ENCODE measurements at places on chromosomes 13 and 19.

GRCh38 chr19:15417699-15418098 is 1.1 kb downstream of the AKAP8L start:
- no peak for DNase-seq

DNA sequence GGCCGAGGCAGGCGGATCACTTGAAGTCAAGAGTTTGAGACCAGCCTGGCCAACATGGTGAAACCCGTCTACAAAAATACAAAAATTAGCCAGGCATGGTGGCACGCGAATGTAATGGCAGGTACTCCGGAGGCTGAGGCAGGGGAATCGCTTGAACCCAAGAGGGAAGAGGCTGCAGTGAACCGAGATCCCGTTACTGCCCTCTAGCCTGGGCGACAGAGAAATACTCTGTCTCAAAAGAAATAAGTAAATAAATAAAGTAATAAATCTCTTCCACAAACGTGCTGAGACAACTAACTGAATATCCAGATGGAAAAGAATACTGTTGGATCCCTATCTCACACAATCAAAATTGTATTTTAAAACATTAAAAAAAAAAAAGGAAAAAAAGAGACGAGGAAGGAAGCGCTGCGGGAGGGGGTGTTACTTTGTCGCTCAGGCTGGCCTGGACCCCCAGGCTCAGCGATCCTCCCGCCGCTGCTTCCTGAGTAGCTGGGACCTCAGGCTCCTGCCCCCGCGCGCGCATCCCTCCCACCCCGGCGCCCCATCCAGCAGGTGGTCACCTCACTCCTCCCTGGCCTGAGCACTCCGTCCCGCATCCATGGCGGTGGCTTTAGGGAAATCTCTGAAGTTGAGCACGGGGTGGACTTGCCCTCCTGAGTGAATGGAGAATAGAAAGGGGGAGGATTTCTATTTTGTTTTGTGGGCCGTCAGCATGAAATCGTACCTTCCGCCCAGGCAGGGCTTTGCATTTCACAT is 628 bp upstream of the ZNF813 start:
- DNase-seq, result no peak

GRCh38 chr19:49057636-49058234 is at the start of gene CGB7:
TSS of gene CGB7 (minus strand) at chr19:49057749. CDS start at chr19:49055375, 2,374 bp downstream.
- no peak for DNase-seq

DNA sequence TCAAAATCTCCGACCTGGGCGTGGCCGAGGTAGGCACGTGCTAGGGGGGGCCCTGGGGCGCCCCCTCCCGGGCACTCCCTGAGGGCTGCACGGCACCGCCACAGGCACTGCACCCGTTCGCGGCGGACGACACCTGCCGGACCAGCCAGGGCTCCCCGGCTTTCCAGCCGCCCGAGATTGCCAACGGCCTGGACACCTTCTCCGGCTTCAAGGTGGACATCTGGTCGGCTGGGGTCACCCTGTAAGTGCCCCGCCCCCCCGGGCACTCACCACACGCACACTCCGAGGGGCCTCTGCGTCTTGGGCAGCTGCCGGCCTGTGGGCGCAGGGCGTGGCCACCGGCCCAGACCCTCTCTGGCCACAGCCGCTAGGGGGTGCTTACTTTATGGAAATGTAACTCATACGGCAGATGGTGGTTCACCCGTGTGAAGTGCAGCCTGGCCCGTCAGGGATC is 14.9 kb downstream of the STK11 start:
- no peak for DNase-seq

DNA sequence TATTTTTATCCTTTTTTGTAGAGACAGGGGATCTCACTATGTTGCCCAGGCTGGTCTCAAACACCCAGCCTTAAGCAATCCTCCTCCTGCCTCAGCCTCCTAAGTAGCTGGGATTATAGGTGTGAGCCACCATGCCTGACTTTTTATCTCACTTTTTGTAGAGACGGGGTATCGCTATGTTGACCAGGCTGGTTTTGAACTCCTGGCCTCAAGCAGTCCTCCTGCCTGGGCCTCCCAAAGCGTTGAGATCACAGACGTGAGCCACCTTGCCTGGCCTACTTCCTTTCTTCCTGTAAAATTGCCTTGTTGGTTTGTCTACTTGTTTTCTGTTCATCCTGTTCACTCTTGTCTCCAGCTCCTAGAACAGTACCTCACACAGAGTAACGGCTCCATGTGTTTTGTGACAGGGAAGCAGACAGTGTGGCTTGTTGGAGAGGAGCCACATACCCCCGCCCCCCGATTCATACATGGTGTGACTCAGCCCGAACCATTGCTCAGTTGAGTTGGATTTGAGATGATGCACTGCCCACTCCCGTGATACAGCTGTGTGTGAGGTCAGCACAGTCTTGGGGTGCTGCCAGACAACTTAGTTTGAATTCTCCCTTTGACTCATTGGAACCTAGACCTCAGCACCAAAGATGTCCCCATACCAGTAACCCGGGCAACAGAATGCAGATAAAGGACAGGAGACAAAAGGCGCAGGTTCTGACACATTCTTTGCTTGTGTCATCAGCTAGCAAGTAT is 34.2 kb downstream of the GPR42 start:
- no peak for DNase-seq

DNA sequence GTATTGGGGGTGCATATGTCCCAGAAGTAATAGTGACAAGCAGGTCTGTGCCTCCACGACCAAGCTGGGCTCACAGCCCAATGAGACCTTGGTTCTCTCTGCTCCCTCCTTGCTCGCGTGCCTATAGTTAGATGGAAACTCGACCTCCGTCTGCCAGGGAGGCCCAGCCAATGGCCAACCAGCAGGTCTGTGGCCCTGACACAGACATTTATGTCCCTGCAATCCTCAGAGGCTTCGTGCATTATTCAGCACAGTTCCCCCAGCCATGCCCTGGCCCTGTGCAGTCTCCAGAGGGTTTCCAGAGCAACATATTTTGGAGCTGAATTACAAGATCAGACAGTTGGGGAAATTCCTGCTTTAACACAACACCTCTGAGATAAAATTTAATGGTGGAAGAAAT is 105.1 kb downstream of the UQCRFS1 start:
- DNase-seq, result no peak

GRCh38 chr19:29428071-29428470 is 97.7 kb upstream of the VSTM2B start:
- DNase-seq, result no peak

GRCh38 chr13:25881136-25881926 is 170.5 kb downstream of the SHISA2 start:
- no peak for DNase-seq

GRCh38 chr13:26487781-26488180 is 69.7 kb upstream of the WASF3 start:
- no peak for DNase-seq

GRCh38 chr13:112852392-112852791 is 116.6 kb upstream of the MCF2L start:
- DNase-seq, result no peak

DNA sequence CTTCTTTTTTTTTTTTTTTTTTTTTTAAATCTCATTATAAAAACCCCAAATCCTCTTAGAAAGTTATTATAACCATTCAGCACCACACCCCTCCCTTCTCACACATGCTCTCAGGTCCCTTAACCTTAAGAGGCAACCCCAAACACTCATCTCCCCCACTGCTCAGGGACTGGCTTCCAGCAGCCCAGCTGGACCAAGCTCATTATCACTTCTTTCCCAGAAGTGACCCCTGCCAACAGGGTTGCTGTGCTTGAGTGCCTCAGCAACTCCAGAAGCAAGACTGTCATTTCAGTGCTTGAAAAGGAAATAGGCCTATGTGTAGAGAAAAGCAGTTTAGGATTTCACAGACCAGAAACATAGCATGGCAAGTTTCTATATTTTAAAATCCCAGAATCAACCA is 84.3 kb downstream of the SLAIN1 start:
- no peak for DNase-seq

GRCh38 chr13:67538906-67539305 is 308.8 kb upstream of the PCDH9 start:
- DNase-seq, result no peak

DNA sequence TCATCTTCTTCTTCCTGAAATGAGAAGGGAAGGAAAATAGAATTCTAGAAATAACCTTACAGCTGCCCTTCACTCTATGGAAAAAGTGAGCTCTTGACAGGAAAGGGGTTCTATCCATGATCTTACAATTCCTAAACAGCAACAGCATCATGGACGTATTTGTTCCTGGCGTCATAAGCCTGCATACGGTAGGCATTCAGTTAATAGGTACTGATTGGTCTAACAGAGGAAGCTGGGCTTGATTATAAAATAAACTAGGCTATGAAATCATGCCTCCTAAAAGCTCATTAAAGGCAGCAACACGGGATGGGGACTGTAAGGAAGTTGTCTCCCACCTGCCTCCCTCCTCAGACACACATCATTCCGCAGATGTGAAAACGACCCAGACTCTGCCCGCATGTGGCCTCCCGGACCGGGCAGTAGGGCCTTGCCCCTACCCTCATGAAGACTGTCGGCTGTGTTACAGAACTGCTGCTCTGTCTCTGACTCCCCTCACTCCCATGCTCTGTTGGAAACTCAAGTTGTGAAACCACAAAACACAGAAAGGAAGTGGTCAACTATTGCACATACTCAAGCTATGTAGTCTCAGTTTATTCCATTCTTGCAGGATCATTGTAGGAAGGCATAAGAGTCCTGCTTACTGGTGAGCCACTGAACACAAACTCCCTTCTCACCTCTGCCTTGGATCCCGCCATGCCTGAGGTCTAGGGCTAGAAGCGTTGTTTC is 129.8 kb downstream of the DLEU7 start:
- DNase-seq, result no peak

DNA sequence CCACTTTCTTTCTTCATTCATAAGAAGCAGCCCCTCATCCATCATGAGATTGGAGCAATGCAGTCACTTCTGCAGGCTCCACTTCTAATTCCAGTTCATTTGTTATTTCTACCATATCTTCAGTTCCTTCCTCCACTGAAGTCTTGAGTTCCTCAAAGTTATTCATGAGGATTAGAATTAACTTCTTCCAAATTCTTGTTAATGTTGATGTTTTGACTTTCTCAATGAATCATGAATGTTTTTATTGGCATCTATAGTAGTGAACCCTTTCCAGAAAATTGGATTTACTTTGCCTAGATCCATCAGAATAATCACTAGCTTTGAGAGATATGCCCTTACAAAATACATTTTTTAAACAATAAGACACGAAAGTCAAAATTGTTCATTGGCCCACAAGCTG is 2567.7 kb upstream of the PCDH20 start:
- DNase-seq, result no peak

DNA sequence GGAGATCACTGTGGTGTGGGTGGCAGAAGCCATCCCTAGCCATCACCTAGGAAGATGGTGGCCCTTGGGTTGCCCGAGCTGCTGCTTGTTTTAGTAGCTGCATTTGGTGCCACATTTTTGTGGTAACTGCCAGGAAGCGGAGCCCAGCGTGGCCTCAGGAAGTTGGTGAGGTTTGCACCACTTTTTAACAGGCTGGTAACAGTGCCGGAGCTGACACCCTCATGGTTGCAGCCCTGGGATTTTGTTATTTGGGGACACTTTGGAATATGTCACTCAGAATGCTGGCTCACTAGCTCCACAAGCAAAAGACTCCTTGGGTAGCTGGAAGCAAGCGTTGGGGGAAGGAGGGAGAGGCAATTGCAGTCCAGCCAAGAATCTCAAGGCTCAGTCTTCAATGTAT is 22.1 kb downstream of the ACTN4 start:
- DNase-seq, result no peak

DNA sequence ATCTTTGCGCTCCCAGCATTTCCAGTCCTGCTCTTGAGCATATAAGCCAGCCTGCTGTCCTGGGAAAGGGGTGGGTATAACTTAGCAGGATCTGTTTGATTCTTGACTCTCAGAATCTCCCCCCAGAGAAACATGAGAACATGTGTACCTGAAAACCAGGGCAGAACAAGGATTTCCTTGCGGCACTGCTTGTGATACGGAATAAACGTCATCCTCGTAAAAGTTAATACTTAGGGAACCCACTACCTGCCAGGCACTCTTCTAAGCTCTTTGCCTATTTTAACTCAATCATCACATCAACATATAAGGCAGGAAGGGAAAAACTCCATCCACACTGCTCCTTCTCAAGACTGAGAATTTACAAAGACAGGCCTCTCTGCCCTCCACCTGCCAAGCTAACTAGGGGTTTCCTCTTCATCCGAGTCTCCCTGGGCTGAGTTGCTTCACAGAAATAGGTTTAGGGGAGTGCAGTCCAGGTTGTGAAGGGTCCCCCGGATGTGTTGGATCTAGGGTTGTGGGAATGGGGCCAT is 1.1 kb downstream of the ZNF653 start:
- DNase-seq, result no peak

DNA sequence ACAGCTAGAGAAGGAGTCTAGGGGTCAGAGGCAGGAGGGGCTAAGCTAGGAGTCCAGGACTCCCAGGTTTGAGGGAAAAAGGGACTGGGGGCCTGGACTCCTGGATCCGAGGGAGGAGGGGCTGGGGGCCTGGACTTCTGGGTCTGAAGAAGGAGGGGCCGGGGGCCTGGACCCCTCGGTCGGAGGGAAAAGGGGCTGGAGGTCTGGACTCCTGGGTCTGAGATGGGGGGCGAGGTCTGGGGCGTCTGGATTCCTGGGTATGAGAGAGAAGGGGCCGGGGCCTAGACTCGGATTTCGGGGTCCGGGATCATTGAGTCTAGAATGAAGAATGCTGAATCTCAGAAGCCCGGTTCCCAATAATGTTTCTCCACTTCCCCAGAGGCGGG is 18.5 kb downstream of the BRSK1 start:
- no peak for DNase-seq

DNA sequence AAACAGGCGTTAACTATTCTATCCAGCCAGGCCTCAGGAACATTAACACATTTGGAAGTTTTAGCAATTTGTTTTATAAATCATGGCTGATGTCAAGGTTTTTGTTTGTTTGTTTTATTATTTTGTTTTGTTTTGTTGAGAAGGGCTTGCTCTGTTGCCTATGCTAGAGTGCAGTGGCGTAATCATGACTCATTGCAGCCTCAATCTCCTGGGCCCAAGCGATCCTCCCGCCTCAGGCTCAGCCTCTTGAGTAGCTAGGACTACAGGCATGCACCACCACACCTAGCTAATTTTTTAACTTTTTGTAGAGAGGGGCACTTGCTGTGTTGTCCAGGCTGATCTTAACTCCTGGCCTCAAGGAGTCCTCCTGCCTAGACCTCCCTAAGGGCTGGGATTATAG is 28.3 kb downstream of the NUP58 start:
- no peak for DNase-seq

DNA sequence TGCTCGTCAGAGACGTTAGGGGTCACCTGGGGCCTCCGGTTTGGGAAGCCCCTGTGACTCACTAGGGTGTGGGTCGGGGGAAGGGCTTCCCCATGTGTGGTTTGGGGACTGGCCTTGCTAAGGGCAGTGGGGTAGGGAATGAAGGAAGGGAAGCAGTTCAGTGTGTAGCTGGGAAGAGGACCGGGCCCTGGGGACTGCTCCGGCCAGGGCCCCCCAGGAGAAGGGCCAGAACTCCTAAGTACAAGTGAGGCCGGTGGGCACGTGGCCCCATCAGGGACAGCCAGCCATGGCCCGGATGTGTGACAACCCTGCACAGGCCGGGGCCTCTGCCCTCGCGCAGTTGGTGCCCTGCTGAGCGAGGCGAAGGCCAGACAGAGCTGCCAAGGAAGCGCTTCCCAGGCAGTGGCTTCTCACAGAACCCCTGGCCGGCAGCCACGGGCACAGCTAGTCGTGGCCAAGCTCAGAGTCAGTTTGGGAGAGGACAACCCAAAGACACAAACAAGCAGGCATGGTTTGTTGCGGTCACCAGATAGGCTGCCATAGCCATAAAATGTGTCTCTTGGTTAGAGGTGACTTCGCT is 25.7 kb downstream of the TEX29 start:
- no peak for DNase-seq

All from NCI-H2081 (cell line).